ENCODE measurements at places on chromosomes 3 and 15.

DNA sequence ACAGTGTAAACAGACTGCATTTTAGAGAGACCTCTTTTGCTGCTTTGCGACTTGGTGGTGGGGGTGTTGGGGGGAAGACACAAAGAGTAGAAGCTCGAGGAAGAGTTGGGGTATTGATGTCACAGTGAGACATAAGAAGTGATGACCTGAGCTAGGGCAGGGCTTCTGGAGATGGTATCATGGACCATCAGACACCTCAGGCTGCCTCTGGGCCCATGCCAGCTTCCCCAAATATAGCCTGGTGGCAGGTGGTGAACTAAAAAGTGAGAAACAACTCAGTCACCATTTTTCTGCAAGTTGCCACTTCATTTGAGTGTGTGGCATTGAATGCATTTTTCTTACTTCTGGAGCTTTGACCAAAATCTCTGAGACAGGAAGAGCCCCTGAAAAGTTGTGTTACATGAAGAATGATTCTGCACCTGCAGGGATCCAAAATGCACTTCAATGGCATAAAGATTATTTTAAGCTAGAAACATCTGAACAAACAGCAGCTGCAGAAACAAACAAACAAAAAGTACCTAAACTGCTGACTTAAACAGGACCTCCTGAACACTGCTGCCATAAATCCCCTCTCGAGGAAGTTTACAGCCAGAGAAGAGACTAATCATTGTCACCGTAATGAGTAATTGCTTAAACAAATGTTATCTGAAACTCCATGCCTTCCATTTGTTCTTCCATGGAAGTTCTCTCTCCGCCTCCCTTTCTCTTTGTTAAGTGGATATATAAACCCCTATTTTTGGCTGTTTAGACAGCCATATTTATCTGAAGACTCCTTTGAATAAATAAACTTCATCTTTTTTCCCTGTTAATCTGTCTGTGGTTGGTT, 15.2 kb upstream of the XIRP1 start:
- DNase-seq = no peak

DNA sequence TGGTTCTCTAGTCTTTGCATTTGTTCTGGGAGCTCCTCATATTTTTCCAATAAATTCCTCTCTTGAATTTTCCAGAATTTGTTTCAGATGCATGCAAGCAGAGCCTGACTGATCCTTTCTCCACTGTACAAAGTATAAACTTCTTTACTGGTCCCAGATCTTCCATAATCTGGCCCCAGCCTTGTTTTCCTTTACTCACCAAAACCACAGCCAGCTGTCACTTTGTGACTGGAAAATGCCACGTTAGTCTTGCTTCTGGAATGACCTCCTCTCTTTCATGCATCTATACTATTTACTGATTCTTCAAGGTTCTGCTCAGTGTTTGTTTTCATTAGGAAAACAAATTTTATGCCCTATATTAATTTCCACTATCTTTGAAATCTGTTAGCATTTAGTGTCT, 60.4 kb upstream of the SPPL2A start:
- DNase-seq = no peak

- no peak for DNase-seq
These were observed 53.4 kb upstream of the EPHA6 start for GRCh38 chr3:96760956-96761355.

DNA sequence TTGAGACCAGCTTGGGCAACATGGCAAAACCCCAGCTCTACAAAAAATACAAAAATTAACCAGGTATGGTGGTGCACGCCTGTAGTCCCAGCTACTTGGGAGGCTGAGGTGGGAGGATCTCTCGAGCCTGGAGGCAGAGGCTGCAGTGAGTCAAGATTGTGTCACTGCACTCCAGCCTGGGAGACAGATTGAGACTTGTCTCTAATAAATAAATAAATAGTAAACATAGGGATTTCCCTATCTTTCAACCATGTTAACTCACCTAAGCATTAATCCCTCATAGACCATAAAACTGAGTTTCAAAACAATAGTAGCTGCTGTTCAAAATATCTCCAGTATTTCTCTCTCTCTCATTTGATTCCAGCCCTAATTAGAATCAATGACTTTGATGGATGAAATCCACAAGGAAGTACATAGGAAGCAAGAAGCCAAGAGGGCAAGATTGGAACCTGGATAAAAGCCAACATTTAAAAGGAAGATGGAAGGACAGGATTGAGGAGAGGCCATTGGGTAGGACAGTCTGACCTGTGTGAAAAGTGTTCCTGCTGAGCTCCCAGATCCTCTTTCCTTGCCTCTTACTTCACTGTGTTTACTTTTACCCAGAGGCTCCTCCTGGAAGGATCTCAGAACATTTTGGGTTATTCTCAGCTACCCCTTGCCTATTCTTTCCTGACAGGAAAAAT, 12.4 kb upstream of the TTBK2 start:
- no peak for DNase-seq

GRCh38 chr3:16861432-16861831, 23.3 kb upstream of the PLCL2 start:
- DNase-seq = no peak

DNA sequence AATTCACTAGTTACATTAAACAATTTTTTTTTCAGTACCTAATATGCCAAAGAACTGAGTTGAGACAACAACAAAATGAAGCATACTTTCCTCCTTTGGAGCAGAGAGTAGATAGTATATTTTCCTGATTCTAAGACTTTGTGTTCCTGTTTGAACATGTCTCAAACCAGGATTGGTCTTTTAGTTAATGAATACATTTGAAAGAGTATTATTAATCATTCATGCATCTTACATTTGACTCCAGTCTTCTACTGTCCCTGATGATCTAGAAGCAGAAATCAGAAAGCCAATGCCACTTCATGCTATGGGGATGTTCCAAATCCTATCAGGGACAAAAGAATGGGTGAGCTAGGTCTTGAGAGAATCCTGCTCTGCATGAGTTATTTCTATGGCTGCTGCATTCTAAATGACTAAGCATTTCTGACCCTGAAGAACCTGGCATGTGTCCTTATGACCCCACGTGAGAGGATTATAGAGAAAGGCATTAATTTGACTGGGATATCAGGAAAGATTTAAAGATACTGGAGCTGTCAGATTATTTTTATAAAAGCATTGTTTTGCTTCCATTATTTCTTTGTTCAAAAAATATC, 32.9 kb upstream of the MBNL1 start:
- DNase-seq = no peak

Measured in D341Med (cell line).